T-helper 2 cell (primary cell): ENCODE measurements at places on chromosomes 3 and 15.

- no peak for DNase-seq
These were observed 1.9 kb downstream of the FSD2 start for GRCh38 chr15:82803793-82804574.

DNA sequence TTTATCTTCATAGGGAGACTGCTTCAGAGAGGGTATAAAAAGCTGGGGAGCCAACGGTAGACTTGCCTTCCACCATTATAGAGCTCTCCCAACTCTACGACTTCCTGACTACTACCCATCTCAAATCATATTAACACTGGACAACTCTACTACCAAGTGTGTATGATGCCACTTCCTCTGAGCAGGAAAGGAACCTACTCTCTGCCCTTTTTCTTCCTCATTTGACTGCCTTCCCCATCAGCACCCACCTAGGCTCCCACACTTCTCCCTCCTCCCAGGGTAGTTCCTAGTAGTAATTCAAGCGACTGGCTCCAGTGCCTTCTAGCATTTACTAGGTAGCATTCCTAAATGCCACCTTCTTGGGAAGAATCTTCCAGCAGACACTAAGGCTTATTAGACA, 24.5 kb upstream of the TBL1XR1 start:
- DNase-seq: no peak

- DNase-seq: no peak
These were observed 203.9 kb downstream of the MINAR1 start for GRCh38 chr15:79635897-79636561.

DNA sequence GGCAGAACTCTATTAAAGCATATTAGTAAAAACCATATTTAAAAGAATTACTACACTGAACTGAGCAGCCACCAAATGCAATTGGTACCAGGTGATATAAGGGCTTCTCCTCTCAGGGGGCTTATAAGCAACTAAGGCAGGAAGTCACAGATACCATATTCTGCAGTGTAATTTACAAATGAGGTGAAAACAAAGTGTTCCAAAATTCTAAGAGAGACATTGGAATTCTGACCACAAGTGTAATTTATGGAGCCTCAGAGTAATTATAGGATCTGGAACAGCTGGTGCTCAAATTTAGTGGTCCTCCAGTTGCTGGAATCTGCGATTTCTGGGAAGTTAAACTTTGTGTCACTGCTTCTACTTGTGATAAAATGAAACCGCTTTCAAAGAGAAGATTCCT, 3.1 kb upstream of the NR1I2 start:
- no peak for DNase-seq

DNA sequence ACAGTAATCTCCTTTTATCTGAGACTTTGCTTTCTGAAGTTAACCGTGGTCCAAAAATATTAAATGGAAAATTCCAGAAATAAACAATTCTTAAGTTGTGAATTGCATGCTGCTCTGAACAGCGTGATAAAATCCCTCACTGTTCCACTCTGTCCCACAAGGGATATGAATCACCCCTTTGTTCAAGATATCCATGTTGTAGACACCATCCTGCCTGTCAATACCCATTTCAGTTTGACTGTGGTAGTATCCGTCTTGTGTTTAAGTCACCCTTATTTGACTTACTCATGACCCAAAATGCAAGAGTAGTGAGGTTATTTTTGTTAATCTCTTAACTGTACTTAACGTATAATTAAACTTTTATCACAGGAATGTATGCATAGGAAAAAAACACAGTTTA, 435.0 kb downstream of the SHQ1 start:
- no peak for DNase-seq

DNA sequence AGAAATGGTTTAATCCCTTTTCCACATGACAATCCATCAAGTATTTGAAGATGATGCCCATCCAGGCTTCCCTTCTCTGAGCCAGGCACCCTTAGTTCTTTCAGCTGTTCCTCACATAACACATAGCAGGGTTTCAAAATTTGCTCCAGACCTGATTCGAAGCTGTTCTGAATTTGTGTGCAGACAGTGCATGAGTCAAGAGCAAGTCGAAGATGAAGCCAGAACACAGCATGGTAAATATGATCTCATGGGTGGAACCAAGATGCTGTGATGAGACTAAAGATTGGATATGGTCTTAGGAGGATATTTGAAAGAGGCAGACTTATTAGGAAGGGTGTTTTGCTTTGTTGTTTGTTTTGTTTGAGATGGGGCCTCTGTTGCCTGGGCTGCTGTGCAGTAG, 32.6 kb upstream of the PDE8A start:
- DNase-seq: no peak

DNA sequence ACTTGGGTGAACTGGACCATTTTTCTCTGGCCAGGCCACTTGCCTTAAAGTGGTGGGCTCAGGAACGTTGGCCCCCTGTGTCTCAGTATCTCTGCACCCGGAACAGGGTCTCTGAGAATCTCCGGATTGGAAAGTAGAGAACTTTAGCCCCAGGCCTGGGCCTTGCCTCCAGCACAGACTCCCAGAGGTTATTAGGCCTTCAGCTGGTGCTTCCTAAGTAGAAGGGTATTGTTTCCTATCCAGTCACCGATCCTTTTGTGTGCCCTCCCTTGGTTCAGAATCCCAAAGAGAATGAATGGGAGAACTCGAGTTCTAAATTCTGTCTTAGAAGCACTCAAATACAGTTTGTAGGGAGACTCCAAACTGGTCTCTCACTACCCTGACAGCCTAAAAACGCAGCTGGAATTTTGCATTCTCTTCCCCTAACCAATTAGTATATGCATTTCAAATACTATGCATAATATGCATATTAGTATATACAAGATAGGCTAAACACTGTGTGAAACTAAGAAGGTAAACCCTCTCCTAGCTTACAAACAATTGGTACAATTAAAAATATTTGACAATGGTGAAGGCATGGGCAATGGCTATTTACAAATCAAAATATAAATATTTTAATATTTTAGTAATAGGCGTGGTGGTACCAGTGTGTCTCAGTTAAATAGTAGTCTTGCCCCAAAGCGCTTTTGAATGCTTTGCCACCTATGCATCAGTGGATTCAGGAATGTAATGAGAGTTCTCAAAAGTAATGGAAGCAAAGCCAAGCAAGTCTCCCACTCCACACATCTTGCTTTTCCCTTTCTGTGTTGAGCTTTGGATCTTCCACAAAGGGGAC, 48.5 kb upstream of the SLC4A7 start:
- DNase-seq: no peak

GRCh38 chr3:41653571-41654239, 308.2 kb downstream of the ULK4 start:
- DNase-seq: no peak

DNA sequence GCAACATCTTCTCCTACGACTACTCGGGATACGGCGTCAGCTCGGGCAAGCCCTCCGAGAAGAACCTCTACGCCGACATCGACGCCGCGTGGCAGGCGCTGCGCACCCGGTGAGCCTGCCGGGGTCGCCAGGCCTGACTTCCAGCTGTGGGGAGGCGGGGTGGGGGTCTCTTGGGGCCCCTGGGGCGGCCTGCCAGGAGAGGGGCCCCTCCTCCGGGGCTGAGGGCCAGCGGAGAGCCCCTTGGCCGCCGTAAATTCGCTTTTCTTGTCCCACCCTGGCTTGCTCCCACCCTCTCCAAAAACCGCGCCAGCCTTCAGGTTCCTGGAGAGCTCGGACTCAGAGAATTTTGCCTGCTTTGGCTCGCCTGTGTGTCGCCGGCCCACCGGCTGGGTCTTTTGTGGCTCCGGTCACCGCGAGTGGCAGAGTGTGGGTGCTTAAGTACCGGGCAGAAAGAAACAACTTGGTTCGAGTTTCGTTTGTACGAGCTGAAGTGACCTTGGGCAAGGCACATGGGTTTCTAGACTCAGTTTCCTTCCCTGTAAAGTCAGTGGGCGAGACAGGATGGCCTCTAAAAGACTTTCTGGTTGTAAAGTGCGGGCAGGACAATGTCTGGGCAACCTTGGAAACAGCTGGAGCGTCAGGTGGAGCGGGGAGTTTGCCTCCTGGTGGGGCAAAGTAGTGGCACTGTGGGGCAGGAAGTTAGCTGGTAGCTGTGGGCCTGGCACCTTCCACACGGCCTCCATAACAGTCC, 976 bp downstream of the ABHD17C start:
- DNase-seq: peak; percentile 17

DNA sequence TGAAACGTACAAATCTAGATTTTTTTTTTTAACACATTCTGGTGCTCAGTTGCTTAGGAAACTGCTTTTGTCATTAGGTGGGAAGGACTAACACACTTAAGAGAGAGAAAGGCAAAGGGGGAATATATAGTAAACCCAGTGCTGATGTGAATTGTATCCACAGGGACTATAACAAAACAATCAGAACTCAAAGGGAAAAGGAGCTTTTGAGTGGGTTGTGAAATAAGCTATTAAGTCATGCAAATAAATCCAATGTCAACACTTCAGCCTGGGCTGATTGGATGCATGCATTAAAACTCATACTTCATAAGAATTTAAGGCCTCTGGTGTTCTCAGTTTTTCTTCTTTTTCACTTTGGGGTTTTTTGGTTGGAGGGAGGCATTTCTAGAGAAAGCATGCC, 628.9 kb downstream of the FHIT start:
- no peak for DNase-seq

- no peak for DNase-seq
These were observed 19.5 kb downstream of the LIPH start for GRCh38 chr3:185532901-185533300.

GRCh38 chr3:99751649-99752048, 66.0 kb upstream of the CMSS1 start:
- no peak for DNase-seq

- DNase-seq: no peak
These were observed 125.8 kb downstream of the SSR3 start for GRCh38 chr3:156429125-156429524.

DNA sequence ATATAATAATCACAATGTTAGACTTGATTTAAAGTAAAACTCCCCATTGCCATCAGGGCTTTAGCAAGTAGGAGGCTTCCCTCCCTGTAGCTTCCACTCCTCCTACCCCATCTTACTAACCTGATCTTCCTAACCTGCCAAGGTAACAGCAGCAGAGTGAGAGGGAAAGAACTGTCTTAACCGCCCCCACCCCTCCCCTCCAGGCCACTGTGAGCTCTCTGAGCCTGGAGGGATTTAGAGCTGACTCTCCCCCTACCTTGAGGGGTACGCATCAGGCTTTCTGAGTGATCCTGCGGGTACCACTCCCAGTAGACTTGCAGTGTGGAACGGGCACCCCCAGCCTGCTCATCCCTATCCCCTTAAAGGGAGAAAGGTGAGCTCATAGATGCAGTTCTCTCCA, 11.4 kb upstream of the PRSS50 start:
- no peak for DNase-seq

- no peak for DNase-seq
These were observed 51.8 kb downstream of the ST3GAL6 start for GRCh38 chr3:98814817-98815420.

- DNase-seq: no peak
These were observed 55.7 kb upstream of the TMEM115 start for GRCh38 chr3:50415061-50415460.

DNA sequence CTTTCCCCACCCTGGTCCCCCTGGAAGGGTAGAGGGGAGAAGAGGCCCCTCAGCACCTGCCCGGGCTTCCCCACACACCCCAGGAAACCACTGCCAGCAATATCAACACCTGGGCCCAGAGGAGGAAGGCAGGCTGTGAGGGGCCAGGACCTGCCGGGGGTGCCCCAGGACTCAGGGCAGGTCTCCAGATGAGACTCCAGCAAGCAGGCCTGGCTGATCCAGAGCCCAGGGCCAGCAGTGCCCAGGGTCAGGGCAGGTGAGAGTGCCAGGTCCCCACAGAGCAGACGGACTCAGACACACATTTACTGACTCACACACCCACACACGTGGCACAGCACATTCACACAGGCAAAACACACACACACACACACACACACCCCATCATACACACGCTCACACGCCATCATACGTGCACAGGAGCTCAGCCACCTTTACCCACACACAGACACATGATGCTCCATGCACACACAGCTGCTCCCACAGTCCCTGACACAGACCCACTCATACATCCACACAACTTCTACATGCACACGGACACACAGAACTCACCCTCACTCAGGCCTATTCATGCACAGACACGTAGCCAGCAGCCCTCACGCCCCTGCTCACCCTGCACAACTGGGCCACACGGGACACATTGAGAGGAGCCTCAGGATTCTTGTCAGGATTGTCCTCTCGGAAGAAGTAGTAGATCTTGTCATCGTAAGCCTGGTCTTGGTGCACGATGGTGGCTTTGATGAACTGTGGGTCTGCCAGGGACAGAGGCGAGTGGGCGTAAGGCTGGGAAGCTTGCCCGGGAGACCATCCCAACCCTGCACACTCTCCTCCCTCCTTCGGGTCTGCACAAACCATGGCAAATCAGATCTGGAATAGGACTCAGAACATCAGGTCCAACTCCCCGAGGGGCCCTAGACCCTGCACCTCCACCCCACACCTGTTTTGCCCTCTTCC, 17.5 kb downstream of the SEMA7A start:
- no peak for DNase-seq
